Adrenal gland (tissue), 19 donors: ENCODE measurements at places on chromosomes 11 and 22.

DNA sequence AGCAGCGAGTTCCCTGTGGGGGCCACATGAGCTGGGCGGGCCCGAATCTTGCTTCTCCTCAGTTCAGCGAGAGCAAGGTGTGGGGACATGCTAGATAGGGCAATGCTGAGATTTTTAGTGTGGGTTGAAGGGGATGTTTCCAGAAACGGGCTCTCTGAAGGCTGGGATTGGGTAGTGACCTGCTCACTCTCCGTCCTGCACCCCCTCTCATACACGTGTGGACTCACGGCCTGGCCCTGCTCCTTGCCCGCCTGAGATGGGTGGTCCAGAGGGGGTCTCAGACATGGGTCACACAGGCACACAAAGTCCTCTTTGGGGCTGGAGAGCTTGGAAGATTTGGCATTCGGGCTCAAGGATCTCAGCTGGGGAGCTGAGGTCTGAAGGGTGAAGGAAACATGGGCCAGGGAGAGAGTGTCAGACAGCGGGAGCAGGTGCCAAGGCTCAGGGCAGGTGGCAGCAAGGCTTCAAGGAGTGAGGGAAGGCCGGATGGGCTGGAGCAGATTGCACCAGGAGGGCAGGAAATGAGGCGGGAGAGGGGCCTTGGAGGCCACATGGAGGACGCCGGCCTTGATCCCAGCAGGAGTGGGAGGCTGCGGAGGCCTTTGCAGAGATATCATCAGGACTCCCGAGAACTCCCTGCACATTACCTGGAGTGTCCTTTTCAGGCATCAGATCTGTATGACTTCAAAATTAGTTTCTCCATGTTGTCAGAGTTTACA lies 74.1 kb downstream of the PARVB start:
- no peak for DNase-seq

- DNase-seq = peak; percentile 92
Observed at GRCh38 chr22:21045585-21046294, at the start of gene LRRC74B. TSS of gene LRRC74B (plus strand) at chr22:21045946. CDS start at chr22:21045987, 41 bp downstream.

- DNase-seq = no peak
Observed at GRCh38 chr11:115541518-115541917, 37.3 kb upstream of the CADM1 start.

GRCh38 chr22:33796494-33796893 lies 123.8 kb downstream of the LARGE1 start:
- no peak for DNase-seq

DNA sequence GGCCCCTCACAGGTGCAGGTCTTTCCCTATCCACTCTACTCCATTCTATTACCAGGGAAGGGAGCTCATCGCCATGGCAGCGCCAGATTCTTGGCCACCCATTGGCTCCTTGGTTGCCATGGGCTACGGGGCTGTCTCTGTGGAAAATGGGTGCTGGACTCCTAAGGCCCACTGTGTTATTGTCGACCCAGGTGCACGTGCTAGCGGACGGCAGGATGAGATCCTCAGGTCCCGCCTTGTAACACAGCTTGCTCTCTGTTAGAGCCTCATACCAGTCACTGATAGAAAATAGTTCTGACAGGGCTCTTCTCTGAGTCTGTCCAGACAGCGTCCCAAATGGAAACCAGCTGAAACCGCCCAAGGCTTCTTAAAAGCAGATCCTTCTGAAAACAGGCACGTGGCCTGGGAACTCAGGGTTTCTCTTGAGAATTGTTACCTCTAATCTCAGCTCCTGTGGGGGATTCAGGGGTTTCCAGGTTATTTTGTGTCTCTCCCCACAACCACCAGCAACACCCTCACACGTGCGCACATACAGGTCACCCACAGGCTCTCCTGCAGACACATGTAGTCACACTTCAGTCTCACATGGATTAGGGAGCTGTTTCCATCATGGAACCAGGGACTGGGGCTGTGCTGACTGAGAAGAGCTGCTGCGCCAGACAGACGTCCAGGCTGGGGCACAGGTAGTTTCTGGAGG lies 1.5 kb downstream of the TUB start:
- DNase-seq = no peak

DNA sequence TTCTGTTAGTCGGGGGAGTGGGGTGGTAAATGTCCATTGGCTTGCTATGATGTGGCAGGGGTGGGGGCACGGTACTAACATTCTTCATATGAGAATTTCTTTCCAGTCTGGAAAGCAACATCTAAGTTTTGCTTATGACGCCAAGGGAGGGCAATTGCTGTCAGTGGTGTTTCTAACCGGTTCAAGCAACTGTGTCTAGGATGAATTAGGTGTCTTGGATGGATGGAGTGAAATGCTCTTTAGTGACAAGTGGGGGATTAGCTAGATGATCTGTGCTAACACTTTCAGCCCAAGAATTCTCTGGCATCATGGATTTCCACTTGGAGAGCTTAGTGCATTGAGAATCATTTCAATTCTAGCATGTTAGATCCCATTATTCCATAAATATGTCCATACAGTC lies 262.6 kb upstream of the SORL1-AS1 start:
- DNase-seq = no peak
